ENCODE measurements at places on chromosomes 4 and X. TPM values are rescaled to one million over a fixed set of nuclear protein-coding genes. Genes with fewer than 3 reads are reported as not detected.
A peak's percentile ranks its signal among the peaks of the same experiment; 100 is the strongest.

SLC34A2 gene
- 0.35 TPM for total RNA-seq

GRCh38 chr4:25505637-25505991 is 128.6 kb downstream of the ANAPC4 start:
- peak; percentile 41 for DNase-seq

DNA sequence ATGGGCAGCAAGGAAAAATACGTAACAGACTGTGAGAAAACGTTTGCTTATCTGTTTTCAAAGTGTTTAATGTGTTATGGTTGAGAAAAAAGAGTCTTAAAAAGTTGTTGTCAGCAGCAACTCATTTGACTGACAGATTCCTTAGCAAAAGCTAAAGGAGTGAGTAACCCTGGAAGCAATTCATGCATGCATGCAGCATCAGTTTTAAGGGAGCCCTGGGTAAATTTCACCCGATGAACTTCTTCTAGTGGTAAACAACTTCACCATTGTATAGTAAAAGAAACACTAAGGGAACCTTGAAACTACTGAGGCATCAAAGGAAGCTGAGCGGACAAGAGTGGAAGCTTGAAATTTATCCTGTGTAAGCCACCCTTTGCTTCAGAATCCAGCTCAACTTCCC is 583.2 kb upstream of the INTU start:
- no peak for DNase-seq

- peak; percentile 33 for DNase-seq
Observed at GRCh38 chr4:167930166-167930565, 162.2 kb upstream of the ANXA10 start.

DNA sequence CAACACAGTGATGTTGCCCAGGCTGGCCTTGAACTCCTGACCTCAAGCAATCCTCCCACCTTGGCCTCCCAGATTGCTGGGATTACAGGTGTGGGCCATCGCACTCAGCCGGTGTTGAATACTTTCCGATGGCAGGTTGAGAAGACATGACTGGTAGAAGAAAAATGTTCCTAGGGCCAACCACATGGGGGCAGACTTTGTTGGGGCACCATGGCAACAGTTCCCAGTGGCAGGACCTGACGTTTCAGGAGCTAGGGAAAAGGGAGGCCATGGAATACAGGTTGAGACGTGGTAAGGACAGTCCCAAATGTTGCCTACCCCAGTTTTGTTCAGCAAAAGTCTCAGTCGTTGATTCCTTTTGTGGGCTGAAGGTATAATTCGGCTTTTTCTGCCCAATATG is 134.6 kb downstream of the ASMT start:
- peak; percentile 35 for DNase-seq

- no peak for DNase-seq
Observed at GRCh38 chr4:88854481-88854880, 156.9 kb upstream of the NAP1L5 start.

- no peak for DNase-seq
Observed at GRCh38 chr4:119286377-119287002, 35.4 kb downstream of the FABP2 start.

DNA sequence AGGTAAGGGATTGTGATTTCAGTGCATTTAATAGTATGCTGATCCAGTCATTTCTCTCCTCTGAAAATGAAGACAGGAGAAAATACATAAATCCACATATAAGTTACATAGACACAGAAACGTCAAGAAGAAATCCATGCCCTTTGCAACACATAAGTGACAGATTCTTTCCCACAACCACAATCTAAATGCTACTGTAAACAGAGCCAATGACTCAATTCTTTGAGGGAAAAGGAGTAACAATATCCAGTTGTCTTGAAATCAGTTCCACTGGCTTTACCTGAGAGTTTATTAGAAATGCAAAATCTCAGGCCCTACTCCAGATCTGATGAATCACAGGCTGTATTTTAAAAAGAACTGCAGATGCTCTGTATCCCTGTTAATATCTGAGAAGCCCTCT is 66.4 kb downstream of the ARAP2 start:
- no peak for DNase-seq

DNA sequence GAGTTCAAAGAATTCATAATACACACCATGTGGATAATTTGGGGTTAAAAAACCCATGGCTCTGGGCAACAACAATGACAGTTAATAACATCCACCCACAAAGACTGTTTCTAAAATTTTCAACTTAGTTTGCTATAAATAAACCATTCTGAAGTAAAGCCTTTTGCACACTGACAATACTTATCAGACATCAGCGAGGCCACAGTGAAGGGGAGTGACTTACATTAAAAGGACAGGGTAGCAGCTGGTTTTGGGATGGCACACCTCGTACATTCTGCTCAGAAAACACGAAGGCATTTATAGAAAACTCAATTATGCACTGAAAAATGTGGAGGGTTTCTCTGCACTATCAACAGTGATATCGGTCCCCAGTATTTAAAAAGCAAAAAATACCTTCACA is 4.9 kb upstream of the ASB11 start:
- no peak for DNase-seq

DNA sequence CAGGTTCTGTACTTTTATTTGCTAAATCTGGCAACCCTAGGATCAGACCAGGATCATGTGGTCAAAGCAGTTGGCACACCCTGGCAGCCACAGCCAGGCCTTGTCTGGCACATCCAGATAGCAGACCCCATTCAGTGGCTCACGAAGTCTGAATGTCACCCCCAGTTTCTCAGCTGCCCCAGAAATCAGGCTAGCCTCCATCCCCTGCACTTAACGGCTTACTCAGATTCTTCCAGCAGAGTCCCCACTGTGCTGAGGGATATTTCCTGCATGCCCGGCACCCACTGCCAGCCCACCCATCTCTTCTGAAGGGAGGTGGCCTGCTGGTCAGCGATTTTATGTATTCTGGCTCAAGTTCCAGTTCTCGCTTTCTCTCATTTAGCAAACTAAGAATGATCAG is 4.7 kb upstream of the AWAT2 start:
- no peak for DNase-seq

GRCh38 chrX:72308566-72309296 is 3.0 kb upstream of the CITED1 start:
- DNase-seq, result peak; percentile 82

- no peak for DNase-seq
Observed at GRCh38 chr4:176189891-176190795, 5.2 kb downstream of the SPATA4 start.

Measured in H9 (cell line).